H9 (cell line): ENCODE measurements at places on chromosomes 5 and 9. TPM values are rescaled to one million over a fixed set of nuclear protein-coding genes. Genes with fewer than 3 reads are reported as not detected.

Gene QRFP
- not detected in 2 replicates for total RNA-seq

Gene PLCXD3
- total RNA-seq: not detected in 2 replicates

Gene BRD9
- total RNA-seq: 67.4 and 70.5 TPM in 2 replicates

DNA sequence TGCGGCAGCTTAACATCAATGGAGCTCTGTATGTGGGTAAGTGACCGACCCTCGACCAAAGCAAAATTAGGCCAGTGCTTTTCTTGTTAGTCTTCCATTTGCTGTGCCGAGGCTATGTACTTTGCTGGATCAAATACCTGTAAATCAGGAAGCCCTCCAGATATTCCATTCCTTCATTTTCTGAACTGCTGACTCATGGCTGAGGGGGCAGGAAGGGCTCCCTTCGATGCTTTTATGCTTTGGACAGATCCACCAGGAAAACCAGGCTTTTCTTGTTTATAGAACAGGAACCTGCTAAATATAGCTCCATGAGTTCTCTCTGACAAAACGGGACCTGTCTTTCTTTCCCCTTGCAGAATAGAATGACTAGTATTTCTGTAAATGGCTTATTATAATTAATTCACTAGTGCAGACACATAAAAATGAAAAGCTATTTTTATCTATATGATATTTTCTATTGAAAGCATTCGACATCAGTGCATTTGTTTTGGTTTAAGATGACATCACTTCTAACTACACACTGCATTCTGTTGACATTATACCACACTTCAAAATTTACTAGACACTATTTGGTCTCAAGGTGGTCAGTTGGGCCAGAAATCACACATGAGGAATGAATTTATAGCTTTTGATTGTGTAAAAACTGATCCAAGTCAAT lies 93.3 kb downstream of the LIFR start:
- no peak for DNase-seq

- DNase-seq: no peak
Observed at GRCh38 chr5:28743025-28743715, 1704.8 kb upstream of the CDH9 start.
